ENCODE measurements at places on chromosomes 11 and 22.

DNA sequence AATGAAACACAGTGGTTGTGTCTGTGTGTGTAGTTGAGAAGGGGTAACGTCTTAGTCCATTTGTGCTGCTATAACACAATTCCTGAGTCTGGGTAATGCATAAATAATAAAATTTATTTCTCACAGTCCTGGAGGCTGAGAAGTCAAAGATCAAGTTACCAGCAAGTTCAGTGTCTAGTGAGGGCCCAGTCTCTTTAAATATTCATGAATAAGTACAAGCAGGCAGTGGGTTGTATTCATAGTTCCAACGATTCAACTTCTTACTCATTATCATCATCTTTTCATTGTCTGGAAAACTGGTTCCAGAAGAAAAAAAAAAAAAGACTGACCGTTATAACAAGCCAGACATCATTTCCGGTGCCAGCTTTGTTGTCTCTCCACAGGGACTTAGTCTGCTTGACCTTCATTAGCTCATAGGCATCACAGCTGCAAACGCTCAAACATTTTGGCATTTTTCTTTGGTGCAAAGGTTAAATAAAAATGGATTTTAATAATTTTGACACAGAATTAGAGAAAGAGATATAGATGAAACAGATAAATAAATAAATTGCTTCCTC, 1297.5 kb downstream of the LRRC4C start:
- no peak for DNase-seq

DNA sequence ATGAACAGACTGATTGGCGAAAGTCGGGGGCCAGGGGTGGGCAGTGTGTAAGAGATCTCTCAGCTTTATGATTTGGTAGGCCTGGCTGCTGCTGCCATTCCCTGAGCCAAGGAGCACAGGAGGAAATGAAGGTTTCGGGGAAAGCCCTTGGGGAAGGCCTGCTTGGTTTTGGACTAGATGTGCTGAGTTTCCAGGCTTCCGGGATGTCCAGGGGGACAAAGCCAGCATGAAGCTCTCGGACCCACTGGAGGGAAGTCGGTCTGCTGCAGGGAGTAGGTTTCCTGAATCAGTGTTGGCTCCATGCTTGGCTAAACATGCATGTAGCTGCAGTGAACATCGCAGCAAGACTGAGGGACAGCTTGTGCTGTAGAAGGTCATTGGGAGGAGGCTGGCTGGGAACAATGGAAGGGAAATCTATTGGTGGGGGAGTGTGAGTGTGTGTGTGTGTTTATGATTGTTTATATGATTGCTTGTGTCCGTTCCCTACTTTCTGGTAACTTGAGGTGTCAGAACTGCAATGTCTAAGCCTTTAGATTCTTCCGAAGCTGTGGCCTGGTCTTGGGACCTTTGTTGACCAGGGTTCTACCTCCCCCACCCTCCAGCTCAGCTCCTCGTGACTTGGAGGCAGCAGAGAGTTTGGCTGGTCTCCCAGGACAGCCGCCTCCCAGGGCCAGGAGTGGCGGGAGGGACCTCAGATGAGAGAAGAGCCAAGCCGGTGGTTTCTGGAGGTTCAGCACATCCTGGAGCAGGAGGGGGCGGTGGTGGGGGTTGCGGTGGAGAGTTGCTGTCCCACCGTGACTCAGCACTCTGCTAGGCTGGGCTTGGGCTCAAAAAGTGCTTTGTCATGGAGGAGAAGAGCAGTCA, 4.0 kb upstream of the FTH1 start:
- DNase-seq: peak; percentile 76

DNA sequence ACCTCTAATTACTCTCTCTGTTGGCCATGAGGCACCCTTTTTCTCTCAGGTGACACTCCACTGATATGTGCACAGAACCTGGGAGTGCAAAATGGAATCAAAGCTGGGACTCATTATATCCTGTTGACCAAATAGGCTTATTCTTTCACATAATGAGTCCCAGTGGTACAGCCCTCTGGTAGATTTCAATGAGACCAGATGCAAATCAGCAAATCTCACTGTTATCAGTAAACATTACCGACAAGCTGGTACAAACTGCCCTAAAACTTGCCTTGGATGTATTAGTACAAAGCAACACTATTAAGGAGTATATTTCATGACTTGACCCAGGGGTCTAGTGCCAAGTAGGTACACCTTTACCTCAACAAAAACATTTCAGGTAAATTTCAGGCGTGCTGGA, 128.3 kb downstream of the DDX10 start:
- DNase-seq: no peak

DNA sequence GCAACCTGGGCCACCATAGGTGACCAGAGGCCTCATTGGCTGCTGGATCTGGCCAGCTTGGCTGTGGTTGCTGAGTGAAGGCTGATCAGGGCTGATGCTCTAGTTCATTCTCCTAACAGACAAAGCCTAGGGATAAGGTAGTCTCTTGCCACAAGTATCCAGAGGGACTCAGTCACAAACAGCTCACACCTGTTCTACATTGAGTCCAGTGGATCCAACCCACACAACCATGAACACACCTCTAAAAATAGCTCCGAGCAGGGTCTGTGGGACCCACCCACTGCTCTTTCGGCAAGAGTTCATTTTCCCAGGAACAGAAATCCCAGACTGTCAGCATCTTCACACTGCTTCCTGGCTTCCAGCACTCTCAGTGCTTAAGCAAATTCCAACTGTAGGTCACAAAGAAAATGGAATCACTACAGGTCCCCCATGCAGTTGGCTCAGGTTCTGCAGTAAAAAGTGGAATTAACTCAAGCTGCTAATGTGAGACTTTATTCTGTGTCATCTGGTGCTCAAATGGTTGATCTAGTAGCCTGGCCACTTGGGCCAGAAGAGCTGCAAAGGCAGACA, 67.3 kb downstream of the PPFIBP2 start:
- DNase-seq: no peak

GRCh38 chr11:121773076-121773475, 320.3 kb upstream of the SORL1-AS1 start:
- no peak for DNase-seq

GRCh38 chr11:122650619-122651018, 4.9 kb upstream of the UBASH3B start:
- DNase-seq: no peak

DNA sequence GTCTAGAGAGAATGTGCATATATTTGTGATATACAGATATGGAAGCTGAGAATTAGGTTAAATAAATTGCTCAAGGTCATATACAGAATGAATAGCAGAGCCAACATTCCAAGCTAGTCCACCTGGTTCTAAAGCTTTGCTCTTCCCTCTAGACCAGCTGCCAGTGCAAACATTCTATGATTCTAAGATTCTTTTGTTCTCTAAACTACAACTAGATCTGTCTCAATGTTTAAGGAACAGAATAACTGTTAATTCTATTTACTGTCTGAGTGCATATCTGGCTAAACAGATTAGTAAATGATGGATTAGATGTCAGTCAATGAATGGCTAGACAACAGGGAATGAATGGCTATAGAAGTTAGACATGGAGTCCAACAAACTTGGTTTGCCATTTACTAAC, 19.6 kb downstream of the KCNE3 start:
- no peak for DNase-seq

DNA sequence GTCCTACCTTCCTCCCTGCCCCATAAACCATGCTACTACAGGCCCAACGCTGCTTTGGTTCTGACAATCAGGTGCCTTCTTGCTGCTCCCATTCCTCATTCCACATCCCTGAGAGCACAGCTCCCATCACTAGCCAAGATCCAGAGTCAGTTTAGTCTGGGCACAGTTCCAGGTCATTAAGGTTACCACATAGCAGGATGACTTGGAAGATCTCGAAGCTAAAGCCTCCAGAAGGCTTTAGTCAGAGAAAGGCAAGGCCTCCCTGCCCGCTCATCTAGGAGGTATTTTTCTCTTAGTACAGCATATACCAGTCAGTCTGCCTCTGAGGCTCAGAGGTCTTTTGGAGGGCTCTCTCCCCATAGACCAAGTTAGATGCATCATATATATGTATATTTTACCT, 30.3 kb downstream of the TRIM66 start:
- no peak for DNase-seq

- no peak for DNase-seq
These were observed 31.1 kb upstream of the LYVE1 start for GRCh38 chr11:10599388-10600175.

DNA sequence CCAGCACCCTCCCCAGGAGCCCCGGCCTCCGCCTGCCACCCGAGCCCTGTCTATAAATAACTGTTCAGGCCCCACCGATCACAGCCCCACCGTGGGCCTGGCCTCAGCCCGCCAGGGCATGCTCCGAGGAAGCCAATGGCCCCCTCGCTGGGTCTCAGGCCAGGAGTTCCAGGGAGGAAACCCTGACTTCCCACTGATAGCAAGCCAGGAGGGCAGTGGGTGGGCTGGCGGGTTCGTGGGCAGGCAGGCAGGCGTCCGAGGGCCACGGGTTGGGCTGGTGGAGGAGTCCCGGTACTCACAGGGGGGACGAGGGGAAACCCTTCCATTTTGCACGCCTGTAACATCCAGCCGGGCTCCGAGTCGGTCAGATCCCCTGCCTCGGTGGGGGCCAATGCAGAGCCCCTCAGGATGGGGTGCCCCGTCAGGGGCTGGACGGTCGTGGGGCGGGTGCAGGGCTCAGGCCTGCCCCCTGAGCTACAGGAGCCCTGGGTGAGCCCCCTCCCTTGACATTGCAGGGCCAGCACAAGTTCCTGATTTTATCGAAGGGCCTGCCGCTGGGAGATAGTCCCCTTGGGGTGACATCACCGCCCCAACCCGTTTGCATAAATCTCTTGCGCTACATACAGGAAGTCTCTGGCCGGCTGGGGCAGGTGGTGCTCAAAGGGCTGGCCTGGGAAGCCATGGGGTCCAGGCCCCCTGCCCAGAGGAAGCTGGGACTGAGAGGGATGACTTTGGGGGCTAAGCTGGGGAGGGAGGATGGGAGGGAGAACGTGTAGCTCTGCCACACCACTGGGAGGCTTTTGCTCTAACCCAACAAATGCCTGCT, at the start of gene SPI1:
Gene SPI1 (minus strand): TSS at position 538 of the 826 bp plus-strand sequence. CDS start 194 bp downstream, at position 344.
- DNase-seq: no peak

DNA sequence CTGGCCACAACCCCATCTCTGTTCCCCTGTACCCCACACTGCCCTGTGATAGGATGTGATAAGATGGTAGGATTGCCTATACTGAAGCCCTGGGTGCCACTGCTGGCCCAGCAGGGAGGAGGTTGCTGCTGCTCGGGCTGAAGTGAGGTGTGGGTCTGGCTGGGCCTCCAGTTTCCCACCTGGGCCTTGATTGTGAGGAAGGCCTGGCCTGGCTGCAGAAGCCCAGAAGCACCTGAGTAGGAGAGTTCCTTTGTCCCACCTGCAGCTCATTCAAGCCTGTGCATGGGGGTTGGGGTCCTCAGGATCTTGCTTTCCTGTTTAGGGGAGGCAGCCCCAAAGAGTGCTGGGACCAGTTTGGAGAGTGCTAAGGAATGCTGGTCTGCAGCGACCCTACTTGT, 3.3 kb downstream of the ST3GAL4 start:
- DNase-seq: no peak

Measured in activated effector memory CD4-positive, alpha-beta T cell treated with anti-CD3 and anti-CD28 coated beads, Interleukin-2, amount 50 U/mL, for 16 hours (primary cell).